AG10803 (cell line): ENCODE measurements at places on chromosomes 5 and 9.

GRCh38 chr5:155728857-155729683, 597.9 kb upstream of the SGCD start:
- DNase-seq = peak; percentile 78

- DNase-seq = no peak
Observed at GRCh38 chr5:176389135-176390123, 878 bp downstream of the HIGD2A start.

DNA sequence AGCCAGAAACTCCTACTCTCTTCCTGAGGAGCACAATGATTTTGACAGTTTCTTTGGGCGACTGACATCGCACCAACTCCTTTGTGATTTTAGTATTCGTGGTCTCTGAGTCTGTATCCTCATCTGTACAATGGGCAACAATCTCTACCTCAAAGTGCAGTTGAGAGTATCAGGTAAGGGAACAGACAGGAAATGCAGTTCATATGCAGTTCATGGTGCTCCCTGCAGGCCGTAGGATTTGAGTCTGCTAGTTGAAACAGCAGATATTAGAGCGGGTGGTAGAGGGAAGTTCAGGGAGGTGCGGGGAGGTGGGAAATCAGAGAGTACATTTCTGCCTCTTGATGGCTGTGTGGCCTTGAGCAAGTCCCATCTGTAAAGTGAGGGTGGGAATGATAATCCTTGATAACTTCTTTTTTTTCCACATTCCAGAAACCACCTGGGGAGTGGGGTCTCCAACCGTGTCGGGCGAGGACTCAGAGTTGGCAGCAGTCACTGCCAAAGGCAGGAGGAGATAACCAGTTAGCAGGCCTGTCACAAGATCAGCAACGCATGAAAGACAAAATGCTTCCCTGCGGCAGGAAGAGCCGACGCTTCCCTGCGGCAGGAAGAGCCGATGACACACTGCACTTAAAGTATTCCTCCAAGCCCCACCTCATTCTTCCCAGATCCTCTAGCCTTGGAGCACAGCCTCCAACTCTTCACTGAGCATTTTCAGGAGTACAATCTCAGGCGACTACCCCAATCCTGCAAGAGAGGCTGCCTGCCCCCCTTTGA, 6.0 kb upstream of the NEK6 start:
- peak; percentile 60 for DNase-seq

DNA sequence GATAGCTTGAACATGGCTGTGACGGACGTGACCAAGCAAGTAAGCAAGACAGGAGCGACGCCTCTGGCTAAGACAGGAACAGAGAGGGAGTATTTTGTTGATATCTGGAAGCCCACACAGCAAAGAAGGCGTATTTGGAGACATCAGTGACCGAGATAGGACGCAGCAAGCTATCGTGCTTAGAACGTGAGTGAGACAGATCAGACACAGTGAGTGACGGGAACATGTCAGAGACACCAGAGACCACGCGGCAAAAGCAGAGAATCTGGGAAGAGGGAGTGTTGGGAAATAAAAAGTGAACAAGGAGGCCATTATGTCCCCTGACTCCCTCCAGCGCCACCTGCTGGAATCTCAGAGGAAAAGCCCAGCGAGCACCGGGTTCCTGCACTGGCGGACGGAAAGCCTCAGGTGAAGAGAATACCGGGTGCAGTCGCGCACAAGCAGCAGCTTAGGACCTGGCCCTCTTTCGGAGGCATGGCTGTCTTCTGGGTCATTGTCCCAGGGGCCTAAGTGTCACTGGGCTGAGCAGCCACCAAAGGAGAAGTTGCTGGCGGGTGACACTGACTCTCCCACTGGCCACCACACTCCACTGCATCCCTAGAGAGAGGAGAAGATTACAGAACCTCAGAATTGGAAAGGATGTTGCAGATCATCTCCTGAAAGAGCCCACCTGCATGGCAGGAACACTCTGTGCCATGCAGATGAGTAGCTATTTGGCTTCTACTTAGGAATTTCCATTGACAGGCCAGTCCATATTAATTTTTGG, 99.1 kb downstream of the FBXO38 start:
- DNase-seq = peak; percentile 40

GRCh38 chr5:72281764-72282499, 38.1 kb downstream of the MRPS27 start:
- DNase-seq = peak; percentile 92

DNA sequence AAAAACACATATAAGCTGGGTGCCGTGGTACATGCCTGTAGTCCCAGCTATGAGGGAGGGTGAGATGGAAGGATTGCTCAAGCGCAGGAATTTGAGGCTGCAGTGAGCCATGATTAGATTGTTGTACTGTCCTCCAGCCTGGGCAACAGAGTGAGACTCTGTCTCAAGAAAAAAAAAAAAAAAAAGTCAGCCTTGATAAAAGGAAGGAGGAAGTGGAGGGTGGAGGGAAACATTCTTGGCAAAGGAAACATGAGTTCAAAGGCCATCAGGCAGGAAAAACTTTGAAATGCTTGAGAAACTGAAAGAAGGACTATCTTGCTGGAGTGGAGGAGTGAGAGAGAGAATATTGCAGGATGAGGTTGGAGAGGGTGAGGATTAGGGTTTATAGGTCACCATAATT, 18.3 kb upstream of the ANKHD1 start:
- no peak for DNase-seq

DNA sequence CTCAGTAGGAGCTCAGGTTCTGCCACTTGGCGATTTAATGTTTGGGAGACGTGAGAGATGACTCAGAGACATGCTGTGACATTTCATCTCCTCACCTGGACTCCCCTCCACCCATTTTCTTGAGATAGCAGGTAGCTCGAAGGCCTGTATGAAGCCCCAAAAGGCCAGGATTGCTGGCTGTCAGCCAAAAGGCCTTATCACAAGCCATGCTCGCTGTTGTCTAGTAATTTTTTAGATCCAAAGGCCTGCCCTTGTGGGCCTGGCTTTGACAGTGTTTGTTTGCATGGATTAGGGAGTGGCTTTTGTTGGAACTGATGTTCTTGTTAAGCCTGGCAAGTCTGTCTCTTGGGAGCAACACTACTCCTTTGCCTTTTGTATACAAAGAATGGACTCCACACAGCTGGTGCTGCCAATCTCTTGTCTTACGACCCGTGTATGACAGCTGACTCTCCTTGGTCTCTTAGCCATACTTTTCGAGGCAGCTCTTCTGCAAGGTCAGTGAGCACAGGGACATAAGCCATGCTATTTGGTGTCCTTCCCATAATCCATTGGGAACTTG, 22.7 kb downstream of the CAVIN4 start:
- no peak for DNase-seq

DNA sequence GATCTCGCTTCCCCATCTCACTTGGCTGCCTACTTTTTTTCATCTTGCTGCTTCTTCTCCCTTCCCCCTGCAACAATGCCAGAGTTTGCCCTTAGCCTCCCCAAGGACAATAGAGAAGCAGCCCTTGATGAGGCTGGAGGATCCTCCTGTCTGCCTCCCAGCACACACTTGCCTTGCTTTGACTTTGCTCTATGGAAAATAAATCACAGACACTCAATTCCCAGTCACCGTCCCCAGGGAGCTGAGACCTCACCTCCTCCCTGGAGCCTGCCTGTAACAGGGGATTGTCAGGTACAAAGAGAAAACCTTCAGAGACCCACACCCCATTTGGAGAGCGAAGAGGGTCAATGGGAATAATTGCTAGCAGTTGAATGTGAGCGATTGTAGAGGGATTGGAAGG, 242.1 kb upstream of the ZNF462 start:
- no peak for DNase-seq

DNA sequence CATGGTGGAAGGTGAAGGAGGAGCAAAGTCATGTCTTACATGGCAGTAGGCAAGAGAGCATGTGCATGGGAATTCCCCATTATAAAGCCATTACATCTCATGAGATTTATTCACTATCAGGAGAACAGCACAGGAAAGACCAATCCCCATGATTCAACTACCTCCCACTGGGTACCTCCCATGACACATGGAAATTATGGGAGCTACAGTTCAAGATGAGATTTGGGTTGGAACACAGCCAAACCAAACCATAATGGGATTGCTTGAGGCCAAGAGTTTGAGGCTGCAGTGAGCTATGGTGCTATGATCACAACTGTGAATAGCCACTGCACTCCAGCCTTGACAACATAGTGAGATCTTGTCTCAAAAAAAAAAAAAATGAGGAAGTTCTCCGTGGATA, 581.8 kb downstream of the TAF11L14 start:
- DNase-seq = no peak

DNA sequence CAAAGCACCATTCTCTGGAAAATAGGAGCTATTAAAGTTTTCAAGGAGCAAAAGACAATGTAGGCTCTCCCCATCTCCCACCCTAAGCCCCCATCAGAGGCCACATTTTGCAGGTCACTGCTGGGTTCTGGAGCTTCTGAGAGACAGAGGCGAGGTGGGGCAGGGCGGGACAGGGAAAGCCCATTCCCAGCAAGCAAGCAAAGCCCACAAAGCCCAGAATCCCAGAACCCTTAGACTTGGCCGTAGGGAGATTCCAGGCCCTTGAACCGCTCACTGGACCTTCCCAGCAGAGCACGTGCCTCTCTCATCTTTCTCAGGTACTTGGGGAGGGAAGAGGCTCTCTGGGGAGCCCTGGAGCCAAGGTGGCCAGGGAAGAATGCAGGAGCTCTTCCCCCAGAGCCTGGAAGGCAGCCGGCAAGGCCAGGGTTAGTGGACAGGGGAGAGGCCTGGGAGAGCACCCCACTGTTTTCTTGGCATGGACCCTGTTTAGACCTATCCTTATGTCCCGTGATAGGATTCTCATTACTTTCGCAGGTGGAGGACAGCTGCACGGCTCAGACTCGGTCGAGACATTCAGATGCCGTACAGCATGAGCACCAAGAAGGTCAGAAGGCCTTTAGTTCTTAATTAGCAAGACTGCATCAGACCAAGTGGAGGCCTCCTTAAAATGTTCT, 52.4 kb downstream of the ZNF354C start:
- no peak for DNase-seq

DNA sequence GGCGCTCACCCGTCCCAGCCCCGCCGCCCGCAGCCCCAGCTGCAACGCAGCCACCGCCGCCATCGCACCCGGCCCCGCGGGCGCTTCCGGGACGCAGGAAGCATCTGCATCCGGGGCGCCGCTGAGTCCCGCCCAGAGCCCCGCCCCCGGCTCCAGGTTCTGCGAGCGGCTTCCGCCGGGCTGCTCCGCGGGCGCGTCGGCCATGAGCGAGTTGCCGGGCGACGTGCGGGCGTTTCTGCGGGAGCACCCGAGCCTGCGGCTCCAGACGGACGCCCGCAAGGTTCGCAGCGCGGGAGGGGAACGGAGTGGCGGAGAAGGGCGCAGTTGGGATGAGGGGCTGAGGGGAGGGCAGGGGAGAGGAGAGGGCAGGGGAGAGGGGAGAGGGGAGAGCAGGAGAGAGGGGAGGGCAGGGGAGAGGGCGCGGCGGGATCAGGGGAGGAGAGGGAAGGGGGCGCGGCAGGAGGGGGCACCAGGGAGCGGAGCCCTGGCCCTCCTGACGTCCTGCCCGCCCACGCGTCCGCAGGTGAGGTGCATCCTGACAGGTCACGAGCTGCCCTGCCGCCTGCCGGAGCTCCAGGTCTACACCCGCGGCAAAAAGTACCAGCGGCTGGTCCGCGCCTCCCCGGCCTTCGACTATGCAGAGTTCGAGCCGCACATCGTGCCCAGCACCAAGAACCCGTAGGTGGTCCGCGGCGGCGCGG, at the start of the genes SURF1 and SURF2:
Gene SURF1 (minus strand): TSS at position 97 of the 701 bp plus-strand sequence. CDS start 34 bp downstream, at position 63.
Gene SURF2 (plus strand): TSS at position 160 of the 701 bp plus-strand sequence. CDS start 43 bp downstream, at position 203.
- peak; percentile 68 for DNase-seq

- DNase-seq = no peak
Observed at GRCh38 chr9:10651012-10651411, 38.2 kb upstream of the PTPRD start.

DNA sequence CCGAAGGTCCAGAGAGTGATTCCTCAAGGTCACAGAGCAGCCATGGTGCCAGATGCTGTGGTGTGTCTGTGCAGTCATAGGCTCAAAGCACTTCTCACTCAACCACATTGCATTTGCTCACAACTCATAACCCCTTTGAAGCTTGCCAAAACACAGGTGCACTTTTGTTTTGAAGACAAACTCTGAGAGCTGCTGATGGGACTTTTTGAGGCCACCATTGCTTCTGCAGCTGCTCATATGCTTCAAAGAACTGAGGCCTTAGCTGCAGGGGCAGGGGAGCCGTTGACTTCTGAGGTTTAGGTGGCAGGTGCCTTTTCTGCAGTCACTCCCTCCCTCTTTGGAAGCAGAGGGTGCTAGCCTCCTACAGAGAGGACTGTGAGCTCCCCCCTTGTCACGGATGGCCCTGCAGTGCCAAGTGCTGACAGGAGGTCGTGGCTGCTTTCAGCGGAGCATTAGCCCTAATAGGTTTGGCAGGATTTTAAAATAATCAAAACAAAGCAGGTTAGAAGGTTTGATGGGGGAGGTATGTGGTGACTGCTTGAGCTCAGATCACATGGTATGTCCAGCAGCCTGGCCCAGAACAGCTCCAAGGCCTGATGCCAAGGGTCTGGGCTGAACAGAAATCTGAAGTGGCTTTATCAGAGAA, 232.1 kb downstream of the MAN2A1 start:
- DNase-seq = no peak

DNA sequence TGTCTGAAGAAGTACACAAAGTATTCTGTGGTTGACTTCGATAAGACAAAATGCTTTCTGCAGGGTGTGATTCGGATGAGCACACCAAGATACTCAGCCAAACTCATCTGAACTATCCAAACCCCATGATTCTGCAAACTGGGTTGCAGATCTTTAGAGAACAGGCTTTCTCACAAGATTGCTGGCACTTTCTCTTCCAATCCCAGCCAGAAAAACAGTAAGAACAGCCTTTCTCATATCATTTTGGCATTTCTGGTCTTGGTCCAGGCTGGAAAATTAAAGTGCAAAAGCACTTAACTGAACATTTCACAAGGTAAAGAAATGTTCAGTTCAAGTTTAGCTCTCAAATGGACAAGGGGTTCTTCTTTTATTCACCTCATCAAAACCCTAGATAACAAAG, 269.1 kb downstream of the NR2F1-AS1 start:
- no peak for DNase-seq

DNA sequence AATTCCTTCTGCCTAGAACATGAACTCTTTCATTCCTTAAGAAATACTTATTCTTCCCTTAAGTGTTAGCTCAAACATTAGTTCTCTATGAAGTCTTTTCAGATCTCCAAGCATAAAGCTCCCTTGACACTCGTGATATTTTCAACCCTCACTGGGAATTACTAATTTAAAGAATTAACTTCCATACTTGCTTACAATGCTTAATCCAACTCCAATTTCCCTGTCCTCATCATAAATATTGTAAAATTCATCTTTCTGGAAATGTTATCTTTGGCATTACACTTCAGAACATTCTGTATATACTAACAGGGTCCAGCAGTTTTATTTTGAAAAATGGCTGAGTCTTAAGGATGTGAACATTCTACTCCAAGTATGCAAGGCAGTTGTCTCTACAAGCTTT, 7.2 kb downstream of the STARD4 start:
- DNase-seq = no peak
